ENCODE measurements at places on chromosomes 2 and 18. TPM values are rescaled to one million over a fixed set of nuclear protein-coding genes. Genes with fewer than 3 reads are reported as not detected.

DNA sequence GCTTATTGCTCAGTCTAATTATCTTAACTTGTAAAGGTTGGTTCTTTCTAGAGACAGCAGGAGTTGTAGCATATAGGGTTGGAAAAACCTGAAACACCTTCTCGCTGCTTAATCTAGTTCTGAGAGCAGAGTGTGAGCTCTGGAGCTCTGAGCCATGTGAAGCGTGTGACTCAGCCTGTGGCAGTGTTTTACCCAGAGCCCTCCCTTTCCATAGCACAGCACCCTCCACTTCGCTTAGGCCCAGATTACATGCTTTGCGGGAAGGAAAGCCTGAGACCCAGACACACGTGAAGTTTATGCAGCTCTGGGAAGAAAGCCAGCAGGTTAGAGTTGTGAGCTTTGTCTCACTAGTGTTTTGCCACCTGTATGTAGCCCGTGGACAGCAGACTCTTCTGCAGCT, 74.5 kb downstream of the INPP4A start:
- no peak for DNase-seq

GRCh38 chr18:11759456-11759855, 70.4 kb downstream of the GNAL start:
- no peak for DNase-seq

GRCh38 chr2:85164145-85164569, 31.0 kb downstream of the TCF7L1 start:
- no peak for DNase-seq

The PGAP1 gene
- 2.6 TPM for total RNA-seq

DNA sequence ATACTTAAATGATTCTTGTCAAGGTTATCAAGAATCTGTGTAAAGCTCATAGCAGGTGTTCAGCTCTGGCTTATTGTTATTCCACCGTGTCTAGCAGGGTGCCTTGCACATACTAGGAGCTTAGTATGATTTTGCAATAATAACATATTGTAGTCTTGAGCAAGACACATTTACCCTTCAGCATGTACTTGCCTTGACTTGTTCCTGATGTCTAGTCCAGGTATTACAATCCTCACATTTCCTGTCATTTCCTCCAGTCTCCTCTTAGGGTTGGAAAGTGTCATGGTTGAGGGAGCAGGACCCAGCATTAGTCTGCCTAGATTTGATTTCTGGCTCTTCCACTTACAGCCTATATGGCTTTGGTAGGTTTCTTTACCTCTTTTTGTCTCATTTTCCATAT, 246.1 kb downstream of the RAD51AP2 start:
- no peak for DNase-seq

The CCDC88A gene
- total RNA-seq = 12.0 TPM

DNA sequence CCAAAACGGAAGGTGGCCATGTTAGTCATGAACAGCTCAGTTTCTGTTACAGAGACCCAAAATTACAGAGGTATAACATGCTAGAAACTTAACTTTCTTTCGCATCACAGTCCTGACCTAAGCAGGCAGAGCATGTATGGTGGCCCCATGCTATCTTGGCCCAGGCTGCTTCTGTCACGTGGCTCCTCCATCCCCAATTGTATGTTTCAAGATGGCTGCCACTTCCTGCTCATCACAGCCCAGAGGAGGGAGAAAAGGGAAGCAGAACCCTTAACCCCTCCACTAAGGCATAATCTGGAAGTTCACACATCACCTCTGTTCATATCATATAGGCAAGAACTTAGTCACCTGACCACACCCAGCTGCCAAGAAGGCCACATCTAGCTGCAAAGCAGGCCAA, 28.7 kb downstream of the CDK15 start:
- no peak for DNase-seq

The SYT4 gene
- not detected for total RNA-seq

The ATP8B1 gene
- 12.1 TPM for total RNA-seq

The MROH2A gene
- 6.6 TPM for total RNA-seq

Data from left lobe of liver (tissue), 2 donors.